Smooth muscle cell of bladder (primary cell): ENCODE measurements at places on chromosomes 11 and 22. TPM values are rescaled to one million over a fixed set of nuclear protein-coding genes. Genes with fewer than 3 reads are reported as not detected.

TSPAN32 gene
- under 0.01 TPM in 2 replicates for total RNA-seq

OR5AN1 gene
- not detected in 2 replicates for total RNA-seq

LARGE2 gene
- total RNA-seq: 0.09 TPM in 1 of 2 replicates, not detected in the other

SYT9 gene
- not detected in 2 replicates for total RNA-seq

TEX54 gene
- total RNA-seq: not detected in 2 replicates

RCOR2 gene
- 2.8 and 4.3 TPM in 2 replicates for total RNA-seq
